ENCODE measurements at places on chromosomes 6 and 20.

GRCh38 chr6:168208854-168209253 is 110.7 kb downstream of the DACT2 start:
- DNase-seq, result no peak

- no peak for DNase-seq
Measured at GRCh38 chr6:26556263-26557070, 18.3 kb downstream of the HMGN4 start.

GRCh38 chr20:63500151-63500901 is 1.4 kb upstream of the EEF1A2 start:
- DNase-seq, result no peak

- no peak for DNase-seq
Measured at GRCh38 chr6:69768664-69769063, 28.1 kb downstream of the LMBRD1 start.

DNA sequence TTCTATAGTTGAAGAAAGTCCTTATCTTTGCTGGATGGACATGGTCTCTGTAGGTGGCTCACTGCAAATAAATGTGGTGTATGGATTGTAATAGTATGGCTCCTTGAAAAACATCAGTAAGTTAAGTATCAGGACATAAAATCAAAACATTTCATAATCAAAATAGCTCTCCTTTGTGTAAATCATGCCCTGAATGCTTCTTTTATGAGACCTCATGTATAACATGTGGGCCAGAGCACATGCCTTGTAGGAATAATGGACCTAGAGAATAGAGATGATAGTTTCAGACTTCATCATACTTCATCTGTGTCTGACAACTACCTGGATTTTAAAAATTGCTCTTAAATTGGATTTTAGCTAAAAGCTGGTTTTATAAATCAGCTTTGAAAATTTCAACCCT is 159.9 kb downstream of the ASCC3 start:
- no peak for DNase-seq

GRCh38 chr6:129744201-129744879 is 34.4 kb upstream of the ARHGAP18 start:
- DNase-seq, result no peak

- no peak for DNase-seq
Measured at GRCh38 chr6:125104425-125104824, 49.1 kb upstream of the TPD52L1 start.

DNA sequence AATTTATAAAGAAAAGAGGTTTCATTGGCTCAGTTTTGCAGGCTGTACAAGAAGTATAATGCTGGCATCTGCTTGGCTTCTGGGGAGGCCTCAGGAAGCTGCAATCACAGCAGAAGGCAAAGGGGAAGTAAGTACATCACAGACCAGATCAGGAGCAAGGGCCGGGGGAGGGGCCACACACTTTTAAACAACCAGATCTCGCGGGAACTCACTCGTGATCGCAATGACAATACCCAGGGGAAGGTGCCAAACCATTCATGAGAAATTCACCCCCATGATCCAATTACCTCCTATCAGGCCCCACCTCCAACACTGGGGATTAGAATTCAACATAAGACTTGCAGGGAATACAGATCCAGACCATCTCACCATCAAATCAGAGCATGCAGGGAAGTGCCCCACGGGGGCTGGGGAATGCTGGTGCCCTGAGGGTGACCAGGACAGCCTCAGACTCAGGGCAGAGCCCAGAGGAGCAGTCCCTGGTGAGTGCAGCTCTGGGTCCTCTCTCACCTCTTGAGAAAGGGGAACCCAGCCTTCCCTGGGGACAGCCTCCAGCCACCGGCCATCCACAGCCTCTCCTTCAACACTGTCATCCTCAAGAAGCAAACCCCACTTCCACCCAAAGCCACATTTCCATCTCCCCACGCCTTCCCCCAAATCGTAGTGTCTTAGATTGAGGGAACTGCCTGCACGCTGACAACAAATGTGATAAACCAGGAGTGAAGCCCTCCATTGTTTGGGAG is 80.7 kb downstream of the ANKRD60 start:
- no peak for DNase-seq

DNA sequence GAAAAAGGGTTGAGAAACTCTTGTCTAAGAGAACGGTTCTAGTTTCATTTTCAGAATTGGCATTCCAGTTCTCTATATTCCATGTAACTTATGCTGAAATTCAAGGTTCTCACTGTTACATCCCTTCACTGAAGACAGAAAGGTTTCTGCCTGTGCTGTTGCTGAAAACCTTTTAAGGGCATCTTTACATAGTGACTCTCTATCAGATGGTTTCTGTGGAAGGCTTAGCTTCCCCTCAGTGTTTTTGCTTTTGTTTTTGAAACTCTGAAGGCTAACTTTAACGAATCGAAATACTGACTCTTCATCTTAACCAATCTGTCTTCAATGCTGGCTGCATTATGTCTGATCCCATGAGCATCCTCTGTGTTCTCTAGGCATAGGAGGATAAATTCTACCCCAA is 1286.2 kb upstream of the EYS start:
- DNase-seq, result no peak

- DNase-seq, result no peak
Measured at GRCh38 chr6:111096246-111096645, 8.9 kb downstream of the SLC16A10 start.

- DNase-seq, result no peak
Measured at GRCh38 chr6:170034294-170034693, 256.6 kb downstream of the DLL1 start.

DNA sequence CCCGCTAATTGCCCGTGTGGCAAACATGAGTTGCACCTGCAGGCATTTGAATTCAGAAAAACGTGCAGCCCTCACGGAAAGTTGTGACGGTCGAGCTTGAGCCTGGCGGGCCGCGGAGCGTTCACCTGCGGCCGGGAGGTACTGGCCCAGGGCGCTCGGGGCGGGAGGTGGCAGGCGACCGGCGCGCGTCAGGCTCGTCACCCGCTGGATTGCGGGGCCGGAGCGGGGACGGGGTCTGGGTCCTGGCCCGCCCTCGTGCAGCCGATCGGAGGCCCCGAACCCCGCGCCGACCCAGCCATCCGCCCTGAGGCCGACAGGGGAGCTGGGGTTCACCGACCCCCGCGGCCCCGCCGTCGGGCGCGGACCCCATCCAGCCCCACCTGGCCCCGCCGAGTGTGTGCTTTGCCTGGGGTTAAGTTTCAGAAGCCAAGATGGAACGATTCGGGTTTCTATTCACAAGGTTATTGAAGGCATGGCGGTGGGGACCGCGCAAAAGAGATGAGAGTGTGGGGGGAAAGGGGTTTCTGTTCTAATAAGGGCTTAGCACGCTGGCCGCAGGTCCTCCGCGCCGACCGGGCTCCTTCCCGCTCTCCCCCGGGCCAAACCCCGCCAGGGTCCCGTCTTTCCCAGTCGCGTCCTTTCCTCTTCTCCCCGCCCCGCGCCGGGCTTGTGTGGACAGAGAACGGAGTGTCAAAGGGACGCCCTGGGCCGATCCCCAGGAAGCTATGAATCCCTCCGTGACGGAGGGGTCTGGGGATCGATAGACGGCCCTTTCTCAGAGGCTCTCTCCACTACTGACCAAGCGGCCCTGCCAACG is 1.6 kb upstream of the HEY2 start:
- DNase-seq, result no peak

- no peak for DNase-seq
Measured at GRCh38 chr6:49576618-49577017, 26.1 kb downstream of the C6orf141 start.

DNA sequence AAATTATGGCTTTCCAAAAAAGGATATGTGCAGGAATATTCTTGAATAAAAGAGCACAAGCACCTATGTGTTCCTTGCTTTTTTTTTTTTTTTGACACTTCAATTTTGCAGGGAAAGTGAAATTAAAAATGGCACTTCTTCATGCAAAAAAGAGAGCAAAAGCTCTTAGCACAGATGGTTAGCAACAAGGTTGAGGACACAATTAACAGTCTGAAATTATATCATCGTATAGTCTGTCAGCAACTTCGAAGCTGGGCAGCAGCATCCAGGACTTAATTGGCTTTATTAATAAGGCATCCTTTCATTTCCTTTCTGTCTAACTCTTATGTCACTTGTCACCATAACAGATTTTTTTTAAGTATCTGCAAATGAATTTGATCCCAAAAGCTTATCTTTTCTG is 122.6 kb downstream of the FUT9 start:
- no peak for DNase-seq

DNA sequence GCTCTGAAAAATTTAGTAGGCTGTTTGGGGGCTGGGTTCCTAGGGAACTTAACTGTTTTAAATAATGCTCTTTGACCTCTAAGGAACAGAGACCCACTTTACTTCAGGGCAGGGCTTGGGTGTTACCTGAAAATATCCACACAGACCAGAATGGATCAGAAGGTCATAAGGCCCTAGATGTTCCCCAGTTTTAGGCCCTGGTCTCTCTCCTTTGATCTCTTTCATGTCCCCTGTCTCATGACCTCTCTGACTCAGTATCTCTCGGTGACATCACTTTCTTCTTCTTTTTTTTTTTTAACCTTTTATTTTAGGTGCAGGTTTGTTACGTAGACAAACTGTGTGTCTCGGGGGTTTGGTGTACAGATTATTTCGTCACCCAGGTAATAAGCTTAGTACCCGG is 272.1 kb upstream of the SGK1 start:
- DNase-seq, result no peak

GRCh38 chr20:11852811-11853210 is 64.9 kb upstream of the BTBD3 start:
- DNase-seq, result no peak

- DNase-seq, result no peak
Measured at GRCh38 chr6:163944897-163945296, 530.4 kb downstream of the QKI start.

DNA sequence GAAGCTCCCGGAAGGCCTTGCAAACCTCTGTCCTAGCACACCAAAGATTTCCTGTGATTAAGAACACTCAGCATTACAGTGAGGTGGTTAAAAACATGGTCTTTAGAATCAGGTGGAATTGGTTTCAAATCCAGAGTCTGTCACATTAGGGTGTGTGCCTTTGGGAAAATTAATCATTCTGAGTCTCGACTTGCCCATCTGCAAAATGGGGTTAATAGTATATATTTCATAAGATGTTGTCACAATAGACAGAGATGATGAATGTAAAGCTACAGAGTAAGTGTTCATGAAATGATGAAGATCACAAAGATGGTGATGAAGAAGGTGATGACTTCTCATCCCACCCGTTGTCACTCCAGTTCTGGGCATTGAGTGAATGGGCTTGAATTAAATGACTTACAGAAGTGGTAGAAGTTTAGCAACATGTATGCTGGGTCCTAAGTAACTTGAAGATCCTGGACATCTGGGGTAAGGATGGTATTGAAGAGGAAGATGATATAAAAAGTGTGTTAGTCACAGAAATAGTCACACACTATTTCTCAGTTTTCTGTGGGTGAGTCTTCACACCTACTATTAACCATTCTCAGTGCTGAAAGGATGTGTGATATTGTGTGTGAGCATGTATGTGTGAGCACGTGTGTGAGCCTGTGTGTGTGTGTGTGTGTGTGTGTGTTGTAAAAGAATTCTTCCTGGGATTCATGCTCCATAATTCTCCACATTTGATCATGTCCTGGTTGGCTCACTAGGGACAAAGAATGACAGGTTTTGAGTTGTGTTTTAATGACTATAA is 28.0 kb upstream of the NEDD9 start:
- no peak for DNase-seq

DNA sequence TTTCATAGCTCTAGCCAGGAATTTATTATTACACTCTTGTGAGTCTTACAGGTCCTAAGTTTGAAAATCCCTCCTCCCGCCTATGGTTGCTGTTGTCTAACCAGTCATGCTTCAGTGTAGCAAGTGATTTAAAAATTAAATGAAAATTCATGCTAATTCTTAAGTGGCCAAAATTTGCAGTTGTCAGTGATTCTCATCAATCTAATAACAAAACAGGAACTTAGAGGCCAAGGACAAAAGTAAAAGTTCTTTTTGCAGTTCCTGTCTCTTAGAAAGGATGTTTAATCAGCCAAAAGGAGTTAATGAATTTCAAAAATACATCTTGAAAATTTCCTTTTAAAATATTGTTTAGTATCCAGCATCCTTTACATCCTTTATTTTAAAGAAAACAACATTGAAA is 36.3 kb downstream of the VTA1 start:
- DNase-seq, result no peak

DNA sequence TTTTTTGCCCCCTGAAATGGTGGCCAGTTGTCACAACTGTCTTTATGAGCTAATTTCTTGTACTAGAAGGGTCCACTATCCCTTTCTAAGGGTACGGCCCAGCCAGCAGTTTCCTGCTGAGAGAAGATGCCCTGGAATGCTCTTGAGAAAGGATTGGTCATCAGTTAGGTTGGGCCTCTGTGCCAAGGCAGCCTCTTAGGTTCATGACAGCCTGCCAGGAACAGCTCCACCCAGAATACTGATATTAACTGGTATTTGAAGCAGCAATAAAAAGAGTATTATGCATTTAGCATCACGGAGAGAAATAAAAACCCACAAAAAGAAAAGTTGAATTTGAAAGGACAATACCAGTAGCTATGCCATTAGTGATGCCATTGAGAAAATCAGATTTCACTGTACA is 9.0 kb upstream of the HINT3 start:
- no peak for DNase-seq

GRCh38 chr20:16004108-16004854 is 569.0 kb downstream of the KIF16B start:
- no peak for DNase-seq

- DNase-seq, result no peak
Measured at GRCh38 chr6:15627821-15628220, 35.0 kb downstream of the DTNBP1 start.

GRCh38 chr6:16837217-16837972 is 76.1 kb upstream of the ATXN1 start:
- no peak for DNase-seq

GRCh38 chr20:11989018-11989771 is 71.5 kb downstream of the BTBD3 start:
- no peak for DNase-seq

DNA sequence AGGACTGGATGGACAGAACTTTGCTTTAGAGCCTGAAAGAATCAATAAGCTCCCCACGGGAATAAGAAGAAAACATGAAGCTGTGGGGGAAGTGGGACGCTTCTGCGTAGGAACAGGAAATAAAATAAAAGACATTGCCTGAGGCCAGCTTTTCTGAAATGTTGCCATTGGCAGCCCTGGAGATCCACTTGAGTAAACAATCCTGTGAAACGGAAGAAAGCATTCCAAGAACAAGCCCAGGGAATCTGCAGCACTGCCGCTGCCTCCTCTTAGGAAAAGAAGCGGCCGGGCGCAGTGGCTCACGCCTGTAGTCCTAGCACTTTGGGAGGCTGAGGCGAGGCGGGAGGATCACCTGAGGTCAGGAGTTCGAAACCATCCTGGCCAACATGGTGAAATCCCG is 182.3 kb upstream of the RALGAPA2 start:
- no peak for DNase-seq

DNA sequence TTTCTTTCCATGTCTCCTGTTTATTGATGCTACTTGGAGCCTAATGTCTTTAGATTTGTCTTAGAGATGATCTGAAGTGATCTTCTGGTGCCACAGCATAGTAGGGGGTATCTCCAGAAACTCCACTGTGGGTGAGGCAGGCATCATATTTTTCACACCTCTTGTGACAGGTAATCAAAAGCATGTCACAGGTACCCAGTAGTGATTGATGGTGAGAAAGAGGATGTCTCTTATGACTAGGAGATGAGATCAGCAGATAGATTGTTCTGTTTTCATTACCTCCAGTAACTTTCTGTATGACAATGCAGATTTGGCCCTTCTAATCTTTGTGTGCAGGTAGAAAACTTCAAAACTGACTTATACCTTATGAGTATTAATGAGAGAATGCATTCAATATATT is 13.5 kb downstream of the NCOA7 start:
- no peak for DNase-seq

All from HL-60 (cell line).